ENCODE measurements at places on chromosomes 3 and 15. TPM values are rescaled to one million over a fixed set of nuclear protein-coding genes. Genes with fewer than 3 reads are reported as not detected.

The SKOR1 gene
- 0.47 TPM for polyA plus RNA-seq

The KCNMB2 gene
- 13.1 TPM for polyA plus RNA-seq

The ADAM10 gene
- 80.6 TPM for polyA plus RNA-seq

The ABI3BP gene
- polyA plus RNA-seq = 265 TPM

The FGF7 gene
- polyA plus RNA-seq = 13.4 TPM

DNA sequence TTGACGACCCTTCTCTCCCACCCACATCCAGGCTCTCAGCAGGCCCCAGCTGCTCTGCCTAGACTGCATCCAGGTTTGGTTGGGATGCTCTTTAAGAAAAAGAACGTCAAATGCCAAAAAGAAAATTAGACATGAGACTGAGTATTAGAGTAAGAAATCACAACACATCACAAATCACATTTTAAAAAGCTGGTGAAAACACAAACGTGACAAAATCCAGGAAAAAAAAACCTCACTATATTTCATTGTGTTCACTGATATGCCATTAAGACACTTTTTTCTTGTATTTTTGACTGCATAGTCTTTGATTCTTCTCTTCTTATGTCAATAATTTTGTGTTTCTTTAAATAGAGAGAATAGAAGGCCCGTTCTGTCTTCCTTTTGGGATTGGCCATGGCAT is 243.7 kb downstream of the TLE3 start:
- no peak for DNase-seq

GRCh38 chr3:104323226-104323625 is 1043.5 kb upstream of the ALCAM start:
- DNase-seq = no peak

DNA sequence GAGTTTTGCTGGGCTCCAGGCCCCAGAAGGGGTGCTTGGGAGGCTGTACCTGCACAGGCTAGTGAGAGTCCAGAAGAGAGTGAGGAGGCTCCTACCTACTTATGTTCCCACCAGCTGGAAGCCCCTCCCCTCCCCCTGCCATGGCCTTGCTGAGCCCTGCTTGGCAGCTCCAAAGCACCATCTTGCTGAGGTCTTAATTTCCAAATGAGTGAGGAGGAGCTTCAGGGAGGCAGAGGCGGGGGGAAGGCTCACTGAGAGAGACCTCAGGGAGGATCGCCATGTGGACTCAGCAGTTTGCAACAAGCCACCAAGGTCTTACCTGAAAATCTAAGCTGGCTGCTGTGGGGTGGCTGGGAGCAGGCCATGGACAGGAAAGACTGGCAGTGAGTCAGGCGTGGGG is 8.7 kb upstream of the CACNA2D2 start:
- DNase-seq = no peak

DNA sequence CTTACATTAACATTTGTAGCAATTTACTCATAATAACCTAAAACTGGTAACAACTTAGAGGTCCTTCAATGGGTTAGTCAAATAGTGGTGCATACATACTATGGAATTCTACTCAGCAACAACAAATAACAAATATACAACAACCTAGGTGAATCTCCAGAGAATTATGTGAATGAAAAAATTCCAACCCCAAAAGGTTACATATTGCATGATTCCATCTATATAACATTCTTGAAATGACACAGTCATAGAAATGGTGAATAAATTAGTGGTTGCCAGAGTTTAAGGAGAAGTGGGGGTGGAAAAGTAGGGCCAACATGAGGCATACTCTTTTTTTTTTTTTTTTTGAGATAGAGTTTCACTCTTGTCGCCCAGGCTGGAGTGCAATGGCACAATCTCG is 12.7 kb upstream of the SNTN start:
- DNase-seq = no peak

Data from forelimb muscle (tissue), 1 donor.